ENCODE measurements at places on chromosomes 7 and 10.

DNA sequence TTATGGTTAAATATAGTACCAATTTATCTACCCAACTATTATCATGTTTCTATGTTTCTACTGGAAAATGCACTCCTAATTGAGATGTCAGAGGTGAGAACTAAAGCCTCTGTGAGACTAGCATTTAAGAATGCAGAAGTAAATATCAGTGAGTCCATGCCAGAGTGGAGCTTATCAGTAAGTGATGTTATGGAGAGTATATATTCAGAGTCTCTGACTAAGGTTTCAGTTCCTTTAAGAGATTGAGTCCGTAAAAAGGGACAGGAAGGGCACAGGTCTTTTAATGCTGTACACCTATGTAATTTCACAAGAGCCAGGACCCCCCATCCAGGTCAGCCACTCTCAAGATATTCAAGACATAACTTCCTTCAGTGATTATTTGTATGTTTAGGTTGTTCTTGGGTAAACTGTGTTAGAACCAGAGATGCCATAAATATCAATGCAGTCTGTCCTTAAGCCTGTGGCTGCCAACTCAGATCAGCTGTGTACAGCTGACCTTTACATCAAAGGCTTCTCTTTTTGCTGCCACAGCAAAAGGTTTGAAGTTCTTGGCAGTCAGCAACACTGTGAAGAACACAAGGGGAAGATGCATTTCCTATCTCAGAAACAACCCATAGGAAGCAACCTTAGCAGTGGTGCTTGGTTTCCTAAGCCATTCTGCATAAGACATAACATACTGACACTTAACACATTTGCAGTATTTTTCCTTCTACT, 244.8 kb downstream of the BICC1 start:
- no peak for DNase-seq

GRCh38 chr7:129831424-129832058, 121.2 kb downstream of the UBE2H start:
- peak; percentile 28 for DNase-seq

GRCh38 chr7:16891874-16892643, 10.3 kb upstream of the AGR3 start:
- no peak for DNase-seq

- no peak for DNase-seq
These were observed 16.4 kb downstream of the ARL4A start for GRCh38 chr7:12703881-12704280.

DNA sequence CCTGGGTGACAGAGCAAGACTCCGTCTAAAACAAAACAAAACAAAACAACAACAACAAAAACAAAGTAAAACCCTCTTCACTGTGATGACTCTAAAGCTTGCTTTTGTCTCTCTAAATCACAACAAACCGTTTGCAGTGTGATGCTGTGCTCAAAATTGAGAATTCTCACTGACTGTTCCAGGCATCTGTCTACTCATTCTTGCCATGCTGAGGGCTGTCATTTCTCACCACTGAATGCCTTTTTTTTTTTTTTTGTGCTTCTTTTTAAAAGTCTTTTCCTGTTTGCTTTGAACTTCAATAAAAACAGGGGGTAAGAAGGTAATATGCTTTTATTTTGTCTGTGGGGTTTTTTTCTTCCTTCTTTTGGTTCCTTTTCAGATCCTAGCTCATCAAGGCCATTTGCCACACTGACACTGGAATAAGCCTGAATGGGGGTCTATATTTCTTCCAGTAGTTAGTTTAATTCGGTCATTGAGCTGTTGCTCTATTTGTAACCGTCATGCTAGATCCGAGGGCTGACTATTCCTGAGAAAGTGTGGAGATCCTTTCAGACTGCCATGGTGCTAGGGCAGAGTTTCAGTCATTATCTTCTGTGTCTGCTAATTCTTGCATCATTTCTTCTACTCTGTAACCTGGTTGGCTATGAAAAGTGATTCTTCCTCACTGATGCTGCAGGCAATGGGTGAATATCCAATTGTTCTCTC, 10.6 kb downstream of the FAS start:
- no peak for DNase-seq

DNA sequence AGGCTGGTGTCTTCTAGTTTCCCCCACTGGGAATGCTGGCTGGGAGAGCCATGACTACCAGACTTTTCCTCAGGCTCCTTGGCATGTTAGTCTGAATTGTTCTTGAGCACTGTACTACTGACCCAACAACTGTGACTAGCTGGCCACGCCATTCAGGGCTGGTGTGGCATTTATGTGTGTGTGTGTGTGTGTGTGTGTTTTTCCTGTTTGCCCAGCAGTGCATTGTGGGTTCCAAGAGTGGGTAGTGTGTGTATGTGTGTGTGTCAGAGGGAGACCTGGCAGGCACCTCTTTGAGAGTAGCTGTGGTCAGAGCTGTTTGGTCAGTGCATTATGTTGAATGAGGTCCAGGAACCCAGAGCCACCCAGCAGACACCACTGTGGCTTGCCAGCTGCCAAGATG, 9.2 kb downstream of the PCBD1 start:
- DNase-seq = no peak

GRCh38 chr10:78565841-78566240, 502.9 kb upstream of the ZMIZ1 start:
- peak; percentile 1 for DNase-seq

DNA sequence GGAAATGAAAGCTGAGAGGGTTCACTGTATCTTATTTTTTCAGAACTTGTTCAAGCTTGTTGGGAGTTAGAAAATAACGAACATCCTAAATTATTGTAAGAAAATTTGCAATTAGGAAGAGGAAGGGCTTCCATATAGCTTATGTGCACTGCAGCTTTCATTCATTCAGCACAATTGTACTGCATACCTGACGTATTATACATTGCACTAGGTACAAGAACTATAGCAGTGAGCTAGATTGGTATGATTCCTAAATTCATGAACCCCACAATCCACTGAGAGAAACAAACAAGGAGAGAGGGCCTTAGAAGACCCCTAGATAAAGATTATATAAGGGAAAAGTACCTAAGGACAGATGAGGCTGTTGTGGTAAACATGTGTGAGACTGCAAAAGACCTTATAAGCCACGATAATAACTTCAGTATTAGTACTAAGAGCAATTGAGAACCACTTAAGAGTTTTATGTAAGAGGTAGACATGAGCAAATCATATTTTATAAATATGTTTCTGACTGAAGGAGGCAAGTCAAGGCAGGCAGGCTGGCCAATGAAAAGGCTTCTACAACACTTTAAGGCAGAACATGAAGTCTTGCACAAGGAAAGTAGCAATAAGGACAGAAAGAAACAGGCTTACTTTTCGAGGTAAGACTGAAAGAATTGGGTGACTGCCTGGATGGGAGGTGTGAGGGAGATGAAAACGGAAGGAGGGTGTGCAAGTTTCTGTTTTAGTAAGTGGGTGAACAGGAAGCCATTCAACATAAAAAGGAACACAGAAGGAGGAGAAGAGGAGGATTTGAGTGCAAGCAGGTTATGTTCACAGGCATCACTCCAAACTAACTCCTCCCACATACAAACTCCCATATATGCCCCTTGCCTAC, 77.9 kb upstream of the LRRN3 start:
- no peak for DNase-seq

DNA sequence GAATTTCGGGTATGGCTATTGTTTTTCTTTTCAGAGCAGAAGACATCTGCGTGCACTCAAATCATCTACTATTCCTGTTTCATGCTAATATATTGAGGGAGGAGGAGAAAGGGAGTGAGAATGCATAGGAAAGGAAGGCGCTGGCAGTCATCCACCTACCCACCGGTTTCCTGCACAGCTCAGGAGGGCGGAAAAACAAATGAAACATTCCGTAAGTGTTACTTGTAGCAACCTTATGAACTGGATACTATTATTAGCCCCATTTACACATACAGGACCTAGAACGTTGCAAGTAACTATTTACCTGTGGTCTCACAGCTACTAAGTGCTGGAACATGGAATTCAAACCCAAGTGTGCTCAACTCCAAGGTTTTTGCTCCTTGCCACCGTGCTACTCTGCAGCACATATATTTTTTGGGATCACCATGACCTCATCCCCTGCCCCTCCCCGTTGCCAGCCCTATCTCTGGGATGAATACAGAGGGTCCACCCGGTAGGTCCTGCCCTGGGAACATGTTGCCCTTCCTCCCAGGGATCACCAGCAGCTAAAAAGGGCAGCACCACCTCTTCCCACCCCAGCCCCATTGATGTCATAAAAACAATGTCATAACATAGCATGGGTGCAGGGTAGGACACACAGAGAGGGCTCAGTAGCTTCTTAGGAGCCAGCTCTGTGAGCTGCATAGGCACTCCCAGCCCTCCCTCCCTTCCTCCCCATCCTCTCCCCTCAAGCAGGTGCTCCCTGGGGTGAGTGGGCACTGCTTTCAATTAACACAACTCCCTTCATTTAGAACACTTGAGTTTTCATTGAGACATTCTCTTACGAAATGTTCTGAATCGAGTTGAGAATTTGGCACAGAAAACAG, 16.9 kb downstream of the GFRA1 start:
- no peak for DNase-seq

DNA sequence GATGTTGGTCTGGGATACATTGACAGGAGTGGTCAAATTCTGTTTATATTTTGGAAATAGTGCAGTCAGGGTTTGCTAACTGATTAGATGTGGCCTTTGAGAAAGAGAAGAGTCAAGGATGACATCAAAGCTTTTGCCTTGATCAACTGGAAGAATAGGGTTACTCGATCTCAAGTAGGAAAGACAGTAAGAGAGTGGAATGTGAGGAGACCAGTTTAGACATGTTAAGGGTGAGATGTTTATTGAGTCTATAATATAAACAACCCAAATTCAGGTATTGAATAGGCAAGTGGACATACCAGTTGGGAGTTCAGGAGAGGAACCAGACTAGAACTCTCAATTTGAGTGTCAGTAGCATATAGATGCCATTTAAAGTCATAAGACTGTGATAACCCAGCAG, 1.9 kb upstream of the ANKRD7 start:
- DNase-seq = no peak

GRCh38 chr10:27391916-27392315, 112.2 kb upstream of the RAB18 start:
- no peak for DNase-seq

DNA sequence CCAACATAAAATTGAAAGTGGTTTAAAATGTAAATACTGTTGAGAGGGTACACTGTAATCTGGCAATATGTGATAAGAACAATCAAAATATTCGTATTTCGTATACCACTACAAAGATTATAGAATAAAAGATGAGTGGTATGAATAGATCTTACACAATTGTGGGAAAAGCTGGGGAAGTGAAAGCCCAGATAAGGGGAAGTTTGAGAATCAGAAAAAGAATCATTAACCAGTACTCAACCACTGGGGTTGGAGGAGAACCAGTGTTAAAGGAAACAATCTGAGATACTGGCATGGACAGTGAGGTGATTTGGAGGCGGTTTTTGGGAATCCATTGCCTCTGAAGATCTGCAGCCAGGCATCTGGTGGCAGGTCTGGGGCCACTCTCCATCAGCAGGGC, 59.7 kb upstream of the CDK14 start:
- DNase-seq = no peak

DNA sequence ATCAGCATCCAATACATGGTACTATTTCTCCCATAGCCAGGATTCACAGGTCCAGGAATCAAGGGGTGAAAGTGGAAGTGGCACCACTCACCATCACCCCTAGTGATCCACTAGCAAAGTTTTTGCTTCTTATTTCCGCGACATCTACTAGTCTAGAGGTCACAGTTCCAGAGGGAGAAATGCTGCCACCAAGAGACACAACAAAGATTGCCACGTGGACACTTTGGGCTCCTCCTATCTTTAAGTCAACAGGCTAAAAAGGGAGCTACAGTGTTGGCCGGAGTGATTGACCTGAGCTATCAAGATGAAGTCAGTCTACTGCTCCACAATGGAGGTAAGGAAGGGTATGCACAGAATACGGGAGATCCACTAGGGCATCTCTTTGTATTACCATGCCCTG, 178.2 kb downstream of the AKR1D1 start:
- DNase-seq = no peak

DNA sequence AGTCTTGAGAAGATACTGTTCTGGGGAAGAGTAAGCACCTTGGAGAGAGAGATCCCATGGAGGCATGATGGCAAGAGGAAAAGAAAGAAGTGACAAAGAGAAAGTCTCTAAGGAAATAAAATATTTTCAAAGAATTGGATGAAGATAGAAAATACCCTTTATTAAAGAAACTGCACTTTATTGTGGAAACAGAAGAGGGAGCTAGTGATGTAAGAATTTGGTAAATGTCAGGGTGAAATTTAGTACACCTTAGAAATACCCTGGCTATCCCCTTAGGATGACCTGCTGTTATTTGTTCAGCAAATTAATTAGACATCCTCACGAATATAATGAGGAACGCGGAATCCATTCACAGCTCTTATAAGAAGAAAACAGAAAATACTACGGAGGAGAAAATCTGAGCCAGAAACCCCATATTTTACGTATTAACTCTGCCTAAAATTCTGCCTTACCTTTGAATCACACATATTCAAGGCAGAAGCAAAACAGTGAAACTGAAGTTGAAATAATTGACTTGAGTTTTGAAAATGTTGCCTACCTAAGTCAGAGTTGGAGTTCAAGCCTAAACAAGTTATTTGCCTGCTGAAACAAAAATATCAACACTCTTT, 90.7 kb downstream of the TFPI2 start:
- DNase-seq = no peak

DNA sequence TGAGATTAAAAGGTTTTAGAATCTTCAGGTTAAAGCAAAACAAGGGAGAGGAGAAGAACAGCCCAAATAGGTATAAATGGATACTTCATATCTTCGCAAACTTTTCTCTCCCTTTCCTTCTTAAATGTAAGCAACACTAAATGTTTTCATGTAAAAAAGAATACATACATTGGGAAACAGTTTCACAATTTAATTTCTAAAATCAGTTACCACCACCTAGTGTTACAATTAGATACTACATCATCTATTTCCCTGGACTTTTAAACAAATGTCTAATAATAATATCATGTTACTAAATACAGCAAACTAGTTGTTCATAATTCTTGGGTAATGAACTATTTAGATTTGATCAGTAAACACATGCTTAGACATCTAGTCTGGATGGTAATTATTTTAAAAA, 35.8 kb downstream of the MINDY3 start:
- DNase-seq = no peak

- DNase-seq = no peak
These were observed 28.1 kb upstream of the LRRC4 start for GRCh38 chr7:128059143-128059988.

DNA sequence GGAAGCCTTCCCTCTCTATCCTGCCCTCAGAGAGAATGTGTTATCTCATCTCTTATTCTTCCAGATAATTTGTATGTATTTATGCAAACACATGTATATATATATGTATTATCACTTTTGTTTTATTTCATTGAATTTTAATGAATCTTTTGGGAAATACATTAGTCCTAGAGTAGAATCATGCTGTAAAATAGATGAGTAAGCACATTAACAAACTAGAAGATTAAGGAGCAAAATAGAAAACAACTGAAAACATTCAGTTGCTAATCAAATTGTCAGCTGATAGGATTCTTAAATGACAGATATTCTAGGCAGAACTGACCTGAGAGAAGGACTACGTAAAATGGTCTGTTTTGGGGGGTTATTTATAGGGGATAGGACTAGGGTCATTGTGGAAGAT, 11.2 kb downstream of the KLLN start:
- DNase-seq = no peak
